ENCODE measurements at places on chromosomes 3 and 15.

GRCh38 chr3:126872701-126873342 is 110.1 kb upstream of the PLXNA1 start:
- no peak for DNase-seq

- no peak for DNase-seq
Observed at GRCh38 chr3:11991751-11992150, 12.4 kb upstream of the SYN2 start.

DNA sequence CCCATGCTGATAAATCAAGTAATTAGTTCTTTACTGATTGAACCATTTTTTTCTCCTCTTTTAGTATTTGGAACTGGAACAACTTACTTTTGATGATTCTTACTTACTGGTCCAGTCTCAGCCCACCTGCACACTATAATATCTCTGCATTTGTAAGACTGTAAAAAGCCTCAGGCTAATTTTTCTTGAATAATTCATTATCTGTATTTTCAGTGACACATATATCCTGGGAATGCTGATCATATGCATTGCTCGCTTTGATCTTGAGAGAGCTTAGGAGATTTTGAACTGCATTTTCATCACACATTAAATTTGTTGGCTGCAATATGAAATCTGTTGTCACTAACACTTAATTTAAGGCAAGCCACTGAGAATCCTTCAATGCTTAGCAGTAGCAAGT is 760.6 kb downstream of the EDEM1 start:
- DNase-seq: no peak

DNA sequence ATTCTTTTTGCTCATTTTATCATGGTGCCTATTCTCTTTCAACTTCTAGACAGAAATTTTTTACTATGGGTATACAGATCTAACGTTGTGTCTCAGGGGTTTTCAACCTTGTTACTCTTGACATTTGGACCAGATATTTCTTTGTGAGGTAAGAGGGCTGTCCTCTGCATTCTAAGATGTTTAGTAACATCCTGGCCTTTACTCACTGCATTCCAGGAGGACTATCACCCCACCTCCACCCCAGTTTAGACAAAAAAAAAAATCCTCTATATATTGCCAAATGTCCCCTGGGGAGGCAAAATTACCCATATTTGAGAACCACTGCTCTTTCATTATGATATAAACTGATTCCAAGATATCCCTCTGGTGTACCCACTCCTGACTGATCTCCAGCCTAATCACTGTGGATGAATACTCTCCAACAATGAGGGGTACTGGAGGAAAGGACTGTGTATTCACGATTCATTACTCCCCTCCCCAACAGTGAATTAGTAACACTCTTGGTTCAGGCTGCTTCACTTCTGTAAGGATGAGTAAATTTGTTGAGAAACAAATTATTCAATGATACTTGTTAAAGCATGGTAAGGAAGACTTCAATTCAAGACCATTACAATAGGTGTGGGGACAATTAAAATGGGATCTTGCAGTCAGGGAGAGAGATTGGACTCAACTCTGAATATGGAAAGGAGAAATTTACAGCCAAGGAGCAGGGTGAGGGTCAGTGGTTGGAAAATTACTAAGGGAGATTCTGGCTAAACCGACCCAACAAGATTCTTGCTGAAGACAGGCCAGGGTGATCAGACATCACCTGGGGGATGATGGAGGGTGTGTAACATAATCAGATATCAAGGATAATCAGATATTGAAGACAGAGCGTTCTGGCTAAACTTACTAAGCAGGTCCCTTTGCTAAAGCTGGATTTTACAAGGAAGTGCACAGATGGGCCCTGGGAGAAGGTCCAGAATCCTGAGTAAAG is 123.8 kb upstream of the DAZL start:
- no peak for DNase-seq

DNA sequence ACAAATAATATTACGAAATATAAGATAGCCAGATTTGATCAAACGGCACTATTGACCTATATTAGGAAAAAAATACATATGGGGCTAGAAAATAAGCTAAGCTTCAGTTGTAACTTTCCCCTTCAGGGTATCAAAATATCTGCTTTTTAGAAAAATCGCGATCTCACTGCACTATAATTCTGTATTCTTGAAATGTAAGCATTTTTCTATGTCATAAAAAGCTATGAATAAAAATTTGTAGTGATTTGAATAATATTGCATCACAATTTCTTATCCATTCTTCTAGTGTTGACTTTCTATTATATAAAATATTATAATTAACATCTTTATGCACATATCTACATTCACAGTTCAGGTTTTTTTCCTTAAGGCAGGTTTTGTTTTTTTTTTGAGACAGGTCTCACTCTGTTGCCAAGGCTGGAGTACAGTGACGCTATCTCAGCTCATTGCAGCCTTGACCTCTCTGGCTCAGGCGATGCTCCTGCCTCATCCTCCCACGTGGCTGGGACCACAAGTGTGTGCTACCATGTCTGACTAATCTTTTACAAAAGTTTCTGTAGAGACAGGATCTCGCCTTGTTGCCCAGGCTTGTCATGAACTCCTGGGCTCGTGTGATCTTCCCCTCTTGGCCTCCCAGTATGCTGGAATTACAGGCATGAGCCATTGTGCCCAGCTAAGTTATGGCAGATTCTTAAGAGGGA is 21.6 kb downstream of the EMC4 start:
- no peak for DNase-seq

DNA sequence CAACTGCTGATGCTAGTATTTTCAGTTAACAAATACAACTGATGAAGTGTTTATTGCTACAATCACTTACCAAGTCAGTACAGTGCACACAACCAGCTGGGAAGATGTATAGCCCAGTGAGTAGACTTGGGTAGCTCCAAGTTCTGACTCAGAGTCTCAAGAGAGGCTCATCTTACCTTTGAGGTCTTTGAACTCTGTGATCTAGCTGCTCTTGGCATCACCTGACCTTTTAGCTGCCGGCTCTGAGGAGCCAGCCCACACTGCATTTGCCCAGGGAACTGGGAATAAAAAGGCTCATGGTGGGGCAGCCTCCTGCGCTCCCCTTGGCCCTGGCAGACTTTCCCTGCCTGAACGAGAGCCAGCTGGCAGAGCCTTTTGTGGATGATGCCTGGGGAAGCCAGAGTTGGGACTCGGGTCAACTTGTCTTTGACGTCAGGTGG is 82.6 kb downstream of the CEMIP start:
- DNase-seq: no peak

GRCh38 chr3:10284496-10284895 is 8.3 kb downstream of the GHRL start:
- DNase-seq: no peak

DNA sequence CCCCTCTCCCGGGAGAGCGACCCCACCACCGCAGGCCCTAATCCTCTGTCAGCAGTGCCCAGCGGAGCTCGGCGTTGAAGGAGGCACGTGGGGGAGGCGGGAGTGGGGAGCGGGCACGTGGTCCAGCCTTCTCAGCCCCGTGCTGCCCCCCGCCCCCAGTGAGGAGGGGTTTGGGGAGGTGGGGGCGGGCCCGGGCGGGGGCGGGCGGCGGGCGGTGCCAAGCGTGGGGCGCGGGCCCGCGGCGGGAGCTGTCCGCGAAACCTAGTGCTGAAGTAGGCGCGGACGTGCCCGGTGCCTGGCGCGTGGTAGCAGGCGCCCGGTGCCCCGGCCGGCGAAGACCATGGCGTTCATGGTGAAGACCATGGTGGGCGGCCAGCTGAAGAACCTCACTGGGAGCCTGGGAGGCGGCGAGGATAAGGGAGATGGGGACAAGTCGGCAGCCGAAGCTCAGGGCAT is at the start of gene CPLX3:
TSS of gene CPLX3 (plus strand) at position 264 of the 456 bp plus-strand sequence. CDS start at position 341, 77 bp downstream.
- DNase-seq: peak; percentile 56

DNA sequence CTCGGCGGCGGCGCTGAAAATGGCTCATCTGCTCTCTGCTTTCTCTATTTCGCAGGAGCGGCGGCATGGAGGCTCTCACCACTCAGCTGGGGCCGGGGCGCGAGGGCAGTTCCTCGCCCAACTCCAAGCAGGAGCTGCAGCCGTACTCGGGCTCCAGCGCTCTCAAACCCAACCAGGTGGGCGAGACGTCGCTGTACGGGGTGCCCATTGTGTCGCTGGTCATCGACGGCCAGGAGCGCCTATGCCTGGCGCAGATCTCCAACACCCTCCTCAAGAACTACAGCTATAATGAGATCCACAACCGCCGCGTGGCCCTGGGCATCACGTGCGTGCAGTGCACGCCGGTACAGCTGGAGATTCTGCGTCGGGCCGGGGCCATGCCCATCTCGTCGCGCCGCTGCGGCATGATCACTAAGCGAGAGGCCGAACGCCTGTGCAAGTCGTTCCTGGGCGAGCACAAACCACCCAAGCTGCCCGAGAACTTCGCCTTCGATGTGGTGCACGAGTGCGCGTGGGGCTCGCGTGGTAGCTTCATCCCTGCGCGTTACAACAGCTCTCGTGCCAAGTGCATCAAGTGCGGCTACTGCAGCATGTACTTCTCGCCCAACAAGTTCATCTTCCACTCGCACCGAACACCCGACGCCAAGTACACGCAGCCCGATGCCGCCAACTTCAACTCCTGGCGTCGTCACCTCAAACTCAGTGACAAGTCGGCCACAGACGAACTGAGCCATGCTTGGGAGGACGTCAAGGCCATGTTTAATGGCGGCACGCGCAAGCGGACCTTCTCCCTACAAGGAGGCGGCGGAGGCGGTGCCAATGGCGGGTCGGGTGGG is 790 bp downstream of the SKOR1 start:
- DNase-seq: no peak

- no peak for DNase-seq
Observed at GRCh38 chr3:108085810-108086350, 5.0 kb downstream of the CD47 start.

DNA sequence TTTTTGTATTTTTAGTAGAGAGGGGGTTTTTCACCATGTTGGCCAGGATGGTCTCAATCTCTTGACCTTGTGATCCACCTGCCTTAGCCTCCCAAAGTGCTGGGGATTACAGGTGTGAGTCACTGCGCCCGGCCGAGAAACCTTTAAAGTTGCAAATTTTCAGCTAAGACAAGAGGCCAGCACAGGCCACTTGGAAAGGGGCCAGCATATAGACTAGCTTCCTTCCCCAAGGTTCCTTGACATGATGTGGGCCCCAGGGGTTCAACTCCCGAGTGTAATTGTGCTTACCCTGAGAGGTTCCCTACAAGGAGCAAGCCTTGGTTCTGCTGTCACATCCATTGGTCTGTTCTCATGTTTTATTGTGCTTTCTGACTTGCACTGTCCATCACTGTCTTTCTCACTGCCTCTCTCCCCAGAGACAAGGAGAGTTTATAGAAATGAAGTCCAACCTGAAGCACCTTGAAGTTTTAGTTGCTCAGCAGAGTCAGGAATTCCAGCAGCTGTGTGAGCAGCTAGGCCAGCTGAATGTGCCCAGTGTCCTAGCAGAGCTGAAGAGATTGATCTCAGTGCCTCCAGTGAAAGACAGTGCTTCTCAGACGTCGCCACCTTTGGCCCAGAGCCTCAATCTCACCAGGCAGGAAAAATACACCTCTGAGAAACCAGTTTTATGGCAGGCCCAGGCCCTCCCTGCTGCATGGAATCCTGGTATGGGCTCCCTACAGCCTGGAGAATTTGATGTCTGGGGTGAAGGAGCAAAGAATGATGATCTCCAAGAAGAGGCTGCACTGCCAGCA is 21.1 kb downstream of the C3orf62 start:
- no peak for DNase-seq

GRCh38 chr15:40283615-40284300 is 894 bp upstream of the ANKRD63 start:
- DNase-seq: no peak

Data from progenitor cell of endocrine pancreas (in vitro differentiated cells).